ENCODE measurements at places on chromosomes 4 and X. TPM values are rescaled to one million over a fixed set of nuclear protein-coding genes. Genes with fewer than 3 reads are reported as not detected.

GRCh38 chr4:183256756-183257385 is 63.2 kb downstream of the CLDN22 start:
- peak; percentile 36 for DNase-seq

The GPR173 gene
- 16.2 TPM for polyA plus RNA-seq

DNA sequence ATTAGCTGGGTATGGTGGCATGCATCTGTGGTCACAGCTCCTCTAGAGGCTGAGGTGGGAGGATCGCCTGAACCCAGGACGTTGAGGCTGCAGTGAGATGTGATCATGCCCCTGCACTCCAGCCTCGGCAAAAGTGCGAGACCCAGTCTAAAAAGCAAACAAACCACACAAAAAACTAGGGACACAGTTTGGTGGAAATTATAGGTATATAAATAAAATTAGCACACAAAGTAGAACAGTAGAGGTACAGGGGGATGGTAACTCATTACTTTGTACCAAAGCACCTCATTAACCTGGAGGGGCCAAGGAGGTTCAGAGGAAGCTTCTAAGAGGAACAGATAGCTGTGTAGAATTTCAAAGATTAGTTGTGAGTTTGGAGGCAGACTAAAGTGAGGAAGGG is 5.1 kb downstream of the VBP1 start:
- DNase-seq: no peak

- no peak for DNase-seq
These were observed 8.8 kb downstream of the C4orf50 start for GRCh38 chr4:6009452-6009851.

DNA sequence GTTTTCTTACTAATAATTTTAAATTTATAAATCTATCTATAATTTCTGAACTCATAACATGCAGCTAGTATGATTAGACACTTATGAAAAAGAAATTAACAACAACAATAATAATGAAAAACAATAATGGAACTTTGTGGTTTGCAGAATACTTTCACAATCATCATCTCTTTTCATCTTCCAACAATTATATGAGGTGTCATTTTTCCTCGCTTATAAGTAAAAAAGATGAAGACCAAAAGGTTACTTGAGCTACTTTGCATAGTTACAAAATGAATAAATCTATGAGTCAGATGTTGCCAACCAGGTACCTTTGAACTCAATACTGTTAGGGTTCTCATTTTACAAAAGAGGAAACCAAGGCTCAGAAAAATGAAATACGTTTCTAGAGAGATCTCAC is 98.5 kb upstream of the ELOVL6 start:
- no peak for DNase-seq

The CDKL2 gene
- polyA plus RNA-seq: 5.5 TPM

GRCh38 chrX:1449036-1449822 is 3.5 kb downstream of the ASMTL start:
- DNase-seq: no peak

DNA sequence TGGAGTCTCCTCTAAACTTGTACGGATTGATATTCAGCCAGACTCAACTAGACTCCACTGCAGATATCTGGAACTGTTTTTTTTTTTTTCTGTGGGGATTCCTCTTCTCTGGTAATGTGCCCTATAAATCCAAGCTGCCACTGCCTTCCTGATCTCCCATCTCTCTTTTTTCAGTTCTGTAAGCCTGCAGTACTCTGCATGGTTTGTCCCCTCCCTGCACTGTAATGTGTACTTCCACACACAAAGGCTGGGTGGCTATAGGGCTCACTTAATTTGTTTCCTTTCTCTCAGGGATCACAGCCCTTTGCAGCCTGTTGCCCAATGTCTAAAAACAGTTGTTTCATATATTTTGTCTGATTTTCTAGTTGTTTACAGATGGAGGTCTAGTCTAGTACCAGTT is 84.7 kb upstream of the RPA4 start:
- no peak for DNase-seq

The SLC38A5 gene
- polyA plus RNA-seq: 68.1 TPM

The SEPTIN6 gene
- 31.6 TPM for polyA plus RNA-seq

- DNase-seq: no peak
These were observed 70.3 kb upstream of the UGT2B7 start for GRCh38 chr4:69025999-69026387.

GRCh38 chrX:31074522-31074921 is 2.7 kb upstream of the FTHL17 start:
- DNase-seq: no peak

- DNase-seq: no peak
These were observed 142.7 kb downstream of the TENM3 start for GRCh38 chr4:182385897-182386296.

Data from right lung (tissue), 10 donors.